PC-9 (cell line): ENCODE measurements at places on chromosomes 7 and 10.
A peak's percentile ranks its signal among the peaks of the same experiment; 100 is the strongest.

DNA sequence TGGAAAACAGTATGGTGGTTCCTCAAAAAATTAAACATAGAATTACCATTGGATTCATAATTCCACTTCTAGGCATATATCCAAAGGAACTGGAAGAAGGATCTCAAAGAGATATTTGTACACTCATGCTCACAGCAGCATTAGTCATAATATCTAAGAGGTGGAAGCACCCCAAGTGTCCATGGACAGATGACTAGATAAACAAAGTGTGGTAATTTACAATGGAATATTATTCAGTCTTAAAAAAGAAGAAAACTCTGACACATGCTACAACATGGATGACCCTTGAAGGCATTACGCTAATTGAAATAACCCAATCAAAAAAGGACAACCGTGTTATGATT, 594.2 kb downstream of the KCNMA1 start:
- no peak for DNase-seq

- DNase-seq = no peak
Observed at GRCh38 chr7:110977127-110977737, 113.7 kb upstream of the LRRN3 start.

- DNase-seq = no peak
Observed at GRCh38 chr7:113010377-113010776, 76.2 kb downstream of the GPR85 start.

- DNase-seq = no peak
Observed at GRCh38 chr7:27812706-27813105, 72.7 kb downstream of the TAX1BP1 start.

- peak; percentile 57 for DNase-seq
Observed at GRCh38 chr7:29987811-29988317, 1.7 kb downstream of the SCRN1 start.

DNA sequence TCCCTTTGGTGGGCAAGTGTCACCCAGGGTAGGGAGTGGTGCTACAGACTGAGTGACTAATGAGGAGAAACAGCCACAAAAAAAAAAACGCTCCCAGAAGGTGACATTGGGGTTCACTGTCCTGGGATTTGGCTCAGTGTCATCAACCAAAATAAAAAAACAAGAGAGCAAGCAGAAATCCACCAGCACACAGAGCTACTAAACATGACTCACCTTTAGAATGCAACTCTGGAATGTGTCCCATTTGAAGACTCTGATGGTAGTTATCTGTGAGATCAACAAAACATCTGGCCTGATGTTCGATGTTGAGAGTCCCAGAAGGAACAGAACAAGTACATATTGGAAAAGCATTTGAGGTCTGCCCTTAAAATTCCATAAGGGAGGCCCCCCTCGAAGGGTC, 200.3 kb upstream of the LYZL2 start:
- no peak for DNase-seq

- DNase-seq = no peak
Observed at GRCh38 chr7:72127136-72127535, 285.0 kb downstream of the CALN1 start.

GRCh38 chr7:107394831-107395230, 75.0 kb upstream of the GPR22 start:
- DNase-seq = no peak

- DNase-seq = no peak
Observed at GRCh38 chr7:108430664-108431063, 25.6 kb downstream of the NRCAM start.

- no peak for DNase-seq
Observed at GRCh38 chr10:110158051-110159005, 49.1 kb upstream of the MXI1 start.

GRCh38 chr7:14748461-14748860, 154.1 kb downstream of the DGKB start:
- DNase-seq = no peak

DNA sequence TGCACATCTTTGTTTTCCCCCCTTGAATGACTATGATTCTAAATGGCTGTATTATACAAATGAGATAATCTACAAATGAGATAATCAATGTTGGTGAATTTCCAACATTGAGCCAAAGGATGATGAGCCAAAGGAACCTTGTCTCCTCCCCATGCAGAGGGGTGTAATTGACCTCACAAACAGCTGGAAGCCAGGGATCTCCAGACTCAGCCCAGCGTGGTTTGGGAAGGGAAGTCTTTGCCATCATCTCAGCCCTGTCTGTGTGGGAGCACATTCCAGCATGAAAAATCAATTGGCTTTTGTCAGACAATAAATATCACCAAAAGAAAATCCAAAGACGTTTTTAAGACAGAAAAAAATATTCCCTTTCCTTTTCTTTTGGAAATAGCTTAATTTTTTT, 271.5 kb upstream of the AOAH start:
- no peak for DNase-seq

GRCh38 chr10:114350751-114351150, 53.6 kb downstream of the AFAP1L2 start:
- no peak for DNase-seq
